ENCODE measurements at places on chromosomes 3 and 15.
A peak's percentile ranks its signal among the peaks of the same experiment; 100 is the strongest.

GRCh38 chr3:173732237-173732636 is 334.7 kb downstream of the NLGN1 start:
- DNase-seq: peak; percentile 29

GRCh38 chr3:151867666-151868065 is 5.8 kb upstream of the SUCNR1 start:
- DNase-seq: no peak

DNA sequence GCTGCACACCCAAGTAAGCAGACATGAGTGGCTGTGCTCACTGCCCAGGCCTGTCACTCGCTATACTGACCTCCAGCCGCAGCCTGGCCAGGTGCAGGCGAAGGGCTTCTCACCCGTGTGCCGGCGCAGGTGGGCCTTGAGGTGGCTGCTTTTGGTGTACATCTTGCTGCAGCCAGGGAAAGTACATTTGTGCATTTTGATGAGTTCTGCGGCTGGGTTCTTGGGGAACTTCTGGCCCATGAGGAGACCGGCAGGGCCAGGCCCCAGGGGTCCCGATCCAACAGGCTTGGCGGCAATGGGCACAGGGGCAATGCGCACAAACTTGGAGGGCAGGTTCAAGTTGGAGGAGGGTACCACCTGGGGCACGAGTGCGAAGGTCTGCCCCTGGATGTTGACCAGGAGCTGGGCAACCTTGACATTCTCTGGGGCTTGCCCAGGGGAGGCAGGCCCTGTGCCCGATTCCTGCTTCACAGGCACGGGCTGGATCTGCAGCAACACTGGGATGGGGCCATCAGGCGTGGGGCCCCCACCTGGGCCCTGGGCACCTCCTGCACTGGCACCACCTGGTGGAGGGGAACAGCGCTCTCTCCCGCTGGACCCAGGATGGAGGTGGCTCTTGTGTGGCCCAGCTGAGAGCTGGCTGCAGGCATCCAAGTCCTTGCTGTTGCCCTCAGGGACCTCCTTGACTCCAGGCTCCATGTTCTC is 5.3 kb downstream of the KLF15 start:
- DNase-seq: no peak

- no peak for DNase-seq
Observed at GRCh38 chr15:64568765-64569164, 108.4 kb downstream of the ZNF609 start.

GRCh38 chr15:87470923-87471322 is 785.6 kb downstream of the NTRK3 start:
- no peak for DNase-seq

DNA sequence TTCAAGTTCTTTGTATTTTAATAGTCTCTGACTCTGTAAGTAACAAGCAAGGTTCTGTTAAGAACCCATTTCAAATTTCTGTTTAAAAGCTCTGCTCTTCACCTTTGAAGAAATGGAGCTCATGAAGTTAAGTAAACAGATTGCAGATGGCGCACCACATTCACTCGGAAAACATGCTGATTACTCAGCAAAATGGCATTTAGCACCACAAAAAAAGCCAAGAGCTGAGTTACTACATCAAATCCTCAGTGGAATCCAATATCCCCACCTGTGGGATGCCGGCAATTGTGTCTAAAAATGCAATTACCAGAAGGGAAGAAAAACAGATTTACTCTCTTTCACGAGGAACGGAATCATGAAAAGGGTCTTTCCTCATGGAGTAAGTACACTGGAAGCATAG is 758.0 kb downstream of the NTRK3 start:
- peak; percentile 37 for DNase-seq

DNA sequence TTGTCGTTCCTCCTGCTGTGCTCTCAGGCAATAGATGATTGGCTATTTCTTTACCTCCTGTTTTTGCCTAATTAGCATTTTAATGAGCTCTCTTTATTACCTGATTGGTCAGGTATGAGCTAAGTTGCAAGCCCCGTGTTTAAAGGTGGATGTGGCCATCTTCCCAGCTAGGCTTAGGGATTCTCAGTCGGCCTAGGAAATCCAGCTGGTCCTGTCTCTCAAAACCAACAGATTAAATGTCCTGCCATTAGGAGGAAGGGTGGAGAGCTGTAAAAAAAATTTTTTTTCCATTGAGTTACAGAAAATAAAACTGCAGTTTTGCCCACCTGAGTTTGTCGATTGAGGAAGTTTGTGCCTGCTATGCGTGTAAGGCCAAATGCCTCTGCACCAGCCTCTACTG is 5.4 kb upstream of the ACSBG1 start:
- DNase-seq: no peak

DNA sequence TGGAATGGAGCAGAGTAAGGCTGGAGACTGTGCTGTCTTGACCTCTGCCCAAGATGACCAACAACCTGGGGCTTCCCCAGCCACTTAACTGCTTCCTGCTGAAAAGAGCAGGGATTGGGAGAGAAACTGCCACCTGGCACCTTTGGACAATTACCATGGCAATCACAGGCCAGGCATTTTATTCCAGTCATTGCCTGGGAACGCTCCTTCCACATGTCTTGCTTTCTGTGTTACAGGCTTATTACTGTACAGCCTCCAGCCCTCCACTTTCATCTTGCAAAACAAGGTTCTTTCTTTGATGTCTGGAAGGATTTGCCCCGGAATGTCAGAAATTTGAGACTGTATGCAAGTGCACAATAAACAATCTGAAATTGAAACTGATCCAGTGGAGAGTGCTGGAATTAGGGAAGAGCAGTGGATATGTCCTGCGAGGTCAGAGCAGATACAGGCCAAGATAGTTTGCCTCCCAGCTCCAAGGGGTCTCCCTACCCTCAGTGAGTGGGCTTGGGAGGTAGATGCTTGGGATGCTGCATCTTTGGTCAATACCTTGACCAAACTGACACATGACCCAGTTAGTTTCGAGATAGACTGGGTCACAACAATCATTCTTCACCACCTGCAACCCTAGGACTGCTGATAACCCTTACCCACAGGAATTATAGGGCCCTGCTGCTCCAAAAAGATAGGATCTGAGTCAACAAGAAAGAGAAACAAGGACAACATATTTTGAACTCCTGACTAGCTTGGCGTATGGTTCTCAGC is 2.7 kb downstream of the PPP1R14D start:
- DNase-seq: no peak

- DNase-seq: no peak
Observed at GRCh38 chr15:50190723-50191122, 8.7 kb downstream of the SLC27A2 start.

DNA sequence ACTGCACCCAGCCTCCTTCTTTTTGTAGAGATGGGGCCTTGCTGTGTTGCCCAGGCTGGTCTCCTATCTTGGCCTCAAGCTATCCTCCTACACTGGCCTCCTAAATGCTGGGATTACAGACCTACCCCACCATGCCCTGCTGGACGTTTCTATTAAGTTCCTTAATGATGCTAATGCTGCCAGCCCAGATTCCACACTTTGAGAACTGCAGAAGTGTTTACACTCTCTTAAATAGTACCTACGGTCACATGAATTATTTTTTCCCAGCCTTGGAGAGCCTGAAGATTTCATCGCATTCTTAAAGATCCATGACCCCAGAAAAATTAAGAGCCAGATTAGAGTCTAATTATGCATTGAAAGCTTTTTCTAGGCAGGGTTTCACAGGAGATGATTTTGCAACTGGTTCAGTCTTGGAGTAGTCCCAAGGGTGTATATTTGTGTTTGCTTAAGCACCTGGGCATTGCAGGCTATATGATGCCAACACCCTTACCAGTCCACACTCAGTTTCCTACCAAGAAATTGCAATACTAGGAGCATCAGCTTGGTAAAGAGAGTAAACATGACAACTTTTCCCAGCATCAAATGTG is 36.6 kb downstream of the TM4SF4 start:
- DNase-seq: no peak

- peak; percentile 19 for DNase-seq
Observed at GRCh38 chr15:73781038-73781925, 28.1 kb upstream of the INSYN1 start.

DNA sequence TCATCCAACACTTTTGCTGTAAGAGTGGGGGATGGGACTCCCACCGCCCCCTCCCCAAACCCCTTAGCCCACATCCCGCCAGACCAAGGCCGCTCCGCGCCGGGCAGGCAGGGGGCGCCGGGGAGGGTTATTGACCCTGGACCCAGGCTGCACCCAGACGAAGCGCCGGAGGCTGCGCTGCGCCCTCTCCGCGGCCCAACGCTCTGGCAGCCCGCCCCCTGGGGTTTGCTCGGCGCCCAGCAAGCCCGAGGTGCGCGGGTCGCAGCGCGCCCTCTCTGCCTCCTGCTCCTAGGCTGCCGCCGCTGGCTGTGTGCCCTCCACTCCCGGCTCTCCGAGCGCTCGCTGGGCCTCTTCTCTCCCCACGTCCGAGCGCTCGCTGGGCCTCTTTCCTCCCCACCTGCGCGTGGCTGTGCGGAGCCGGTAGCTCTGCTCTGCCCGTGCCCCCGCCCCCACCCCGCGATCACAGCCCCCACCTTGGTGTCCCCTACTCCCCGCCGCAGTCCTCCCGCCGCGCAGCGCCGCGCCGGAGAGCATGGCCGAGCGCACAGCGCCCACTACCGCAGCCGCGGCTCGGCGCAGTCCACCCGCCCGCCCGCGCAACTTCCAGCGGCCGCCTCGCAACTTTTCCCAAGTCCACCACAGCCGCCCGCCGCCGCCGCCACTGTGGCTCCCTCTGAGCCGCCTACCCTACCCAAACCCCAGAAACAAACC is 1.2 kb downstream of the MECOM start:
- DNase-seq: peak; percentile 40

- no peak for DNase-seq
Observed at GRCh38 chr3:32316319-32316718, 75.3 kb upstream of the CMTM7 start.

GRCh38 chr3:150362515-150363302 is 45.4 kb upstream of the TSC22D2 start:
- DNase-seq: no peak

GRCh38 chr3:53102601-53103147 is 27.6 kb downstream of the RFT1 start:
- DNase-seq: no peak

DNA sequence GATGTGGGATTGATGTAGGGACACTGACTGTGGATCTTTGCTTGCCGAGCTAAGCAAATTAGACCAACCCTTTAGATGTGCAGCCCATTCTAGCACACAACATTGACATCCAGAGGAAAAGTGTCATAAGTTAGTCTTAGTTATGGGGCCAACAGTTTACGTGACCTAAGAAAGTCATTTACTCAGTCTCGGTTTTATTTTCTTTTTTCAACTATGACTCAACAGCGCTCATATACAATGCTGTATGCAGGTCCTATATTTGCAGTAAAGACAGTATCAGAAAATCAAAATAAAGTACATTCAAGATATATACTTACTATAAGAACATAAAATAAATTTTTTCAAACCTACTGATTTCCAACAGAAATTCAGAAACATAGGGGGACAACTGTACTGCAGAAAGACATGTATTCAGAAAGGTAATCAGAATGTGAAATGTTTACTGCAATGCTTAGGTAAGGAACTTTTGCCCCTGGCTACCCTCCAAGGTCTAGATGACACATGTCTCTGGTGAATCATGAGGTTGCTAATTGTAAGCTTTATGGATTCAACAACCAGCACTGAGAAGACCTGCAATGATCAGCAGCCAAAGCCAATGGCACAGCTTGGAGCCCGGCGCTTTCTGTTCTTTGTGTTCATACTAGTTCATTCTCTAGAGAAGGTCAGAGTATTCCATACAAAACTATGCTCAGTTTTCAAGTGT is 317.5 kb upstream of the CNTN6 start:
- DNase-seq: no peak

GRCh38 chr3:43405888-43406642 is 119.7 kb downstream of the SNRK start:
- DNase-seq: peak; percentile 74

DNA sequence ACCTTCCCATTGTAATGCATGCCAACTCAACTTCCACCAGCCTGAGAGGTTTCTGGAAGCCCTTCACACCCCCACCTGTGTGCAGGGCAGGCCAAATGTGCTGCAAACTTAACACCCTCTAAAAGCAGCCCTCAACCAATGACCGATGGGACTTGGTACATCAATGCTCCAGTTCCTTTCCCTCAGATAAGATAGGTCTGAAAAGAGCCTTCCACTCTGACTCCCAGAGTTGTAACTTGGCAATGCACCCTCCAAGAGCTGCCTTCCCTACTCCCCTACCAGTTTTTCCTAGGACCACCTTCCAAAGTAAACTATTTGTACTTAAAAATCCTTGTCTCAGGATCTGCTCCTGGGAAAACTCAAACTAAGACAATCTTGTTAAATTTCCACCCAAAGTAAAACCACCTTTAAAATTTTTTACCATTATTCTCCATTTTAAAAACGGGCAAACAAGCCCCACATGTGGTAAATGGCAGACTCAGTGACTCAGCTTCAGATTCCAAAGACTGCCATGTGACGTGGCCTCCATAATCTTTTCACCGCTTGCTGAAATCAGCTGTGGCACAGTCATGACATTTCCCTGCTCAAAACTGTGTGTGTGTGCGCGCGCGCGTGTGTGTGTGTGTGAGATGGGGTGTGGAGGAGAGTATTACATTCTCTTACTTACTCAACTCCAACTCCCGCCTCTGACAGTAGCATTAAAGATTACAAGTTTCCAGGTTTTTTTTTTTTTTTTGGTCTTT is 17.2 kb downstream of the RASGRP1 start:
- DNase-seq: peak; percentile 82

DNA sequence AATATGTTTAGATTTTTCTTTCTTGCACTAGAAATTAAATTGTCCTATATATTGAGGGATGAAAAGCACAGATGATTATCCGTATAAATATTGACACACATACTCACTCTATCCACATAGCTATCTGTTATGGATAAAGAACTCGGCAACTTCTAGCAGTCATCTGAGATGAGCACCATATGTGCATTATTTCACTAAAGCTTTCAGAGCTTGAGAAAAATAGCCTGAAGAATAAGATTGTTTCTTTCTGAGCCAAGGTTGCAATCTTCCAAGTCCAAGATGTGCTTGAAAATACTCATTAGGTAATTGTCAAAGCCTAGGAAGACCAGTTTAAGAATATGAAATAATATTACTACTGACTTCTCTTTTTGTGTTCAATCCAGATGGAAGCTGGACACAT is 40.5 kb downstream of the COL8A1 start:
- no peak for DNase-seq

DNA sequence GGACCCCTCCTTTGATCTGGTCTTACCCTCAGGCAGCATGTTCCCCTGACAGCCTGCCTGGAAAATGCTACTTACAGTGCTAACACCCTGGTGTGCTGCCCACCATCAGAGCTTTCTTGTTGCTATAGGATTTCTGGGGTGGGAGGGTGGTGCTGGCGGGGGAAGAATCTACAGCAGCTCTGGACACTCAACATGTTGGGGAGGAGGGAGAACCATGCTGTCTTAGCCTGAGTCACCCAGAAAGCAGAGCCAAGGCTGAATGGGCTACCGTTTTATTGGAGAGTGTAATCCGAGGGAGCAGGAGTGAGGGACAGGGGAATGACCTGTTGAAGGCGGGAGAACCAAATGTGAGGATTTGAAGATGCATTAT is 45.6 kb downstream of the MFSD1 start:
- peak; percentile 12 for DNase-seq

Data from fibroblast of skin of scalp (primary cell).